ENCODE measurements at places on chromosomes 5 and 9.

- no peak for DNase-seq
Measured at GRCh38 chr5:132646583-132647266, 11.2 kb upstream of the IL13 start.

DNA sequence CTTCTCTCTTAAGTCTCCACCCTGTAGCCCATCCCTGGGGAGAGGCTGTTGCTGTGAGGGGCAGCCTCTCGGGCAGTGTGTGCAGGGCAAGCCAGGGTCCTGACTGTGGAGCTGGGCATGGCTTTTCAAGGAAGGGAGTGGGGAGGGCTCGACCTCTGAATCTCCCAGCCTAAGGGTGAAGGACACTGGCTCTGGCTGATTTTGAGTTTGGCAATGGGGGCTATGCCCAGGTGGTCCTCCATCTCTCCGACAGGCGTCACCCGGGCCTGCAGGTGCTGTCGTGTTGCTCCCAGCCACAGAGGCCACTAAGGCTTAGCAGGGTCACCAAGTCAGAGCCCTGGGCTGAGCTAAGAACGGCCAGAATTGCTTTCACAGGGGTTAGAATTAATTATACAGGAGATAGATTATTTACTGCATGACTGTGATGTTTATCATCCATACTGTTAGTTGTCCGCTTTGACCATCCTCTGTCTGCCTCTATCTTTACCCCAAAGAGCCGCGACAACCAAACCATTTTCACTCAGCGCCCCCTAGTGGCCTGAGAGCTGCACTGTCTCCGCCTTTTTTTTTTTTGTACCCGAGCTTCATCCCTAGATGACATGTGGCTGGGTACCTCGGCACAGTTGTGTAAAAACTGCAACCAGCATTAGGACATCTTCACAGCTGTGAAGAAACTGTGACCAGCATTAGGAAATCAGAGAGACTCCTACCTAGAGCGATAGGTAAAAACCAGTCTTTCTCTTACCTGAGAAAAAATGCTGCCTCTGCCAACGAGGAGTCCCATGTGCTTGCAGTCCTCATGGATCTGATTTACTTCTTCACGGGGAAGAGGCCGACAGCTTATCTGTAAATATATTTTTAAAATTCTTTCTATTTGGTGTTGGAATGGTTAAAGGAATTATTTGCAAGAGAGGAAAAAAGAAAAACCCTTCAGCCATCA is 44.5 kb downstream of the AGXT2 start:
- DNase-seq, result peak; percentile 64

DNA sequence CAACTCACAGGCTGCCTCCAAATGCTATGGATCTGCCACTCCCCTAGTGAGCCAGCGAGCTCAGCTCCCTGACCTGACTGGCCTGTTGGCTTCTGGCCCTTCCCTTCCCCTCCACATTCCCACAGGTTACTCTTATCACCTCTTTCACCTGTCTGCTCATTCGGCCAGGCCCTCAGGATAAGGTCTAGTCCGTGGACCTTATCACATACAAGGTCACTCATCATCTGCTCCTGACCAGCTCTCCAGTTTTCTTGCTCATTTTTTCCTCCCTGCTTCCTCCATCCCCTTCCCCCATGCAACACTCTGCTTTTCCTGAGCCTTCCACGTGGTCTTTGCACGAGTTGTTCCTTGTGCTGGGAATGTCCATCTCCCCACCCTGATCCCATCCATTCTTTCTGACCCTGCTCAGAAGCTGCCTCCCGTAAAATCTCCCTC is 25.9 kb upstream of the NDST1 start:
- no peak for DNase-seq

DNA sequence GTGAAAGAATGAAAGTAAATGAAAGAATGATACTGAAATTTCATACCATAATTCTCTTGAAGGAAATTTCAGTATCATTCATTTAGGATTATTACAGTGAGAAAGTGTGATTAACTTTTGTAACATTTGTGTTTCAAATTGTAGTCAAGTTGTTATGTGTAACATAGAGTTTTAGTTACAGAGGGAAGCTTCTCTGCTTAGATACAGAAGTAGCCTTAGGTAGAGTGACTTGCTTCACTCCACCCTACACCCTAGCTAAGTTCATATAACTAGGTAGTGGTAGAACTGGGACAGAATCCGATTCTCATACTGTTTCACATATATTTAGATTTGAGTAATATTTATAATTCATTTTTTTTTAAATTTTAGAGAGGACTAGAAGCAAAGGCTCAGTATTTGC is 9.0 kb downstream of the RASA1 start:
- no peak for DNase-seq

DNA sequence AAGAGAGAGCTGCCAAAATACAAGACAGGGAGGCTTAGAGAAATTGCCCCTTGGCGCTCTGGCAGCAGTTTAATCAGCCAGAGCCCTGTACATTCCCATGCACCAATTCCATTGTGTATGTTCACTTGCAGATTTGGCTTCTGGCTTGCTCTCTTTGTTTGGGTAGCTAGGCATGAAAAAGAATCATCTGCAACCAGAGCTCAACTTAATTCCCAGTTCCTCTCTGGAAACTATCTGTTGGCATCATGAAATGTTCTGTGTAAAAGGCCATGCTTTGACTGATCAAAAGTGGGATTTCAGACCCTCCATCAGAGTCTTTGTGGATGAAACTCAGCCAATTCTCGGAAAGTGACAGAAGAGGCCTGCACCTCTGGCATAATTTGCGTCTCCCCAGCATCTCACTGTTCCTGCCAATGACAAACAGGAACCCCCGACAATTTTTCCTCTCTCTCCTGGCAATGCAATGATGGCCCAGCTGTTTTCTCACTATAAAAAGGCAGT is 53.8 kb upstream of the RAD23B start:
- DNase-seq, result no peak

DNA sequence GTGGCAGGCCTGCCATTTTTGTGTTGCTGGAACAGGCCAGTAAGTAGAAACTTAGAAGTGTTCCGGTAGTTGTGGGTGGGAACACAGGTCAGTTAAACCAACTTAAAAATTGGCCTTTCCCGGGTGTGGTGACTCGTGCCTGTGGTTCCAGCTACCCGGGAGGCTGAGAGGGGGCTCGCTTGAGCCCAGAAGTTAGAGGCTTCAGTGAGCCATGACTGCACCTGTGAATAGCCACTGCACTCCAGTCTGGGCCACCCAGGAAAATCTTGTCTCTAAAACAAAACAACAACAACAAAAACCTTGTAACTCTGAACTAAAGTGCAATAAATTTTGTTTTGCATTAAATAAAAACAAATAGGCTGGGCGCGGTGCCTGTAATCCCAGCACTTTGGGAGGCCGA is 1.4 kb upstream of the NHP2 start:
- DNase-seq, result no peak

GRCh38 chr9:118554987-118555386 is 814.2 kb downstream of the BRINP1 start:
- no peak for DNase-seq

- DNase-seq, result no peak
Measured at GRCh38 chr5:1915316-1915715, 32.6 kb upstream of the IRX4 start.

DNA sequence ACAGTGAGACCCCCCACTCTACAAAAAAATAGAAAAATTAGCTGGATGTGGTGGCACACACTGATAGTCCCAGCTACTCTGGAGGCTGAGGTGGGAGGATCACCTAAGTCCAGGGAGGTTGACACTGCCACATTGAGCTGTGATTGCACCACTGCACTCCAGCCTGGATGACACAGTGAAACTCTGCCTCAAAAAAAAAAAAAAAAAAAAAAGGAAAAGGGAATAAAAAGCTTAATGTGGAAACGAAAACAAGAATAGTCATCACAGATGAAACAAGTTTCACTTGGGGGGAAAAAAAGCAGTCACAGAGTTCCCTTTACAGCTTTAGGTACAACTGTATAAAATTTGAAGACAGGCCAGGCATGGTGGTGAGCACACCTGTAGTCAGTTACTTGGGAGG is 84.2 kb downstream of the FNBP1 start:
- no peak for DNase-seq

- no peak for DNase-seq
Measured at GRCh38 chr5:61000887-61001286, 55.9 kb downstream of the NDUFAF2 start.

GRCh38 chr5:171221916-171222315 is 87.1 kb upstream of the TLX3 start:
- DNase-seq, result no peak

GRCh38 chr9:120902569-120903535 is 23.7 kb downstream of the TRAF1 start:
- no peak for DNase-seq

GRCh38 chr9:94166976-94167346 is 82.7 kb downstream of the PTPDC1 start:
- no peak for DNase-seq

GRCh38 chr9:135163023-135163780 is 75.7 kb downstream of the OLFM1 start:
- DNase-seq, result no peak

GRCh38 chr5:158267228-158267627 is 408.3 kb upstream of the CLINT1 start:
- no peak for DNase-seq

DNA sequence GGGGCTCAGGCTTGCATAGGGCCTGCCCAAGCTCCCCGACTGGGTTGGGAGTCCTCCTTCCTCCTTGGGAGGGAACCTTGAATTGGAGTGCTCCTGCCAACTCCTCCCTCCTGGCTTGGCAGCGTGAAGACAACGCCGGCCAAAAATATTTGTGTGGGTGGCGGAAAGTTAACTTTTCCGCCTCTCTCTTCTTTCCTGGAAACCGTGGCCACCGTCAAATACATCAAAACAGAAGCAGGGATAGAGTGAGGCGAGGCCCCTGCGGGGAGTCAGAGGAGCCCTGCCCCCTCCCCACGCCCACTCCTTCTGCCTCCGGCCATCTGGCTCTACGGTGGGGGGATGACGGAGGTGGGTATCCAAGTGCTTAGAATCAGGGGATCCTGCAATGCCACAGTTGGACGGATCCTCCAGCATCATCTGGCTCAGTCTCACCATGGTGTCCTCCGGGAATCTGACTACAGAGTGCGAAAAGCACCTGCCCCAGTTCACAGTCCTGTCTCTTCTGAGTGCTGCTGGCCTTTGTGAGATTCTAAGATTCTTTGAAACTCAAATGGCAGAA is 25.2 kb upstream of the SYNPO start:
- no peak for DNase-seq

- DNase-seq, result no peak
Measured at GRCh38 chr5:1247811-1248210, 22.6 kb downstream of the SLC6A18 start.

DNA sequence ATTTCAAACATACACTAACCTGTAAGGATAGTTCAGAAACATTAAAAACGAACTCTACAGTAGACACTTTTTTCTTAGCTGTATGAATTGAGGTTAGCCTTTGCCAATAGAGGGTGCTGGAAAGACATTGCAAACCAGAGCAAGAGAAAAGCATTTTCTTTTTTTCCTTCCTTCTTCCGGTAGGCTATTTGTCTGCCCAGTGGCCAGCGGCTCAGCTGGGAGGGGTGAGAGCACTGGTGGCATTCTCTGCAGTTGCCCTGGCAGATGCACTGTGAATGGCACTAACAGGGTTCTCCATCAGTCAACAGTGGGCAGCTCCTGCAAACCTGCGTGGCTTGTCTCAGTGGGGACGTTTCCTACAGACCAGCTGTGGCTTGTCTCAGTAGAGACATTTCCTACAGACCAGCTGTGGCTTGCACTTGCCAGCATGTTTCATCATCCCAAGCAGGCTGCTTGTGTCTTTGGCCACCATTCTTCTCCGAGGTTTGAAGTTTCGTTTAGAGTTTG is 984.5 kb upstream of the CDH18 start:
- peak; percentile 26 for DNase-seq

GRCh38 chr5:16450163-16450562 is 15.4 kb downstream of the ZNF622 start:
- DNase-seq, result no peak

DNA sequence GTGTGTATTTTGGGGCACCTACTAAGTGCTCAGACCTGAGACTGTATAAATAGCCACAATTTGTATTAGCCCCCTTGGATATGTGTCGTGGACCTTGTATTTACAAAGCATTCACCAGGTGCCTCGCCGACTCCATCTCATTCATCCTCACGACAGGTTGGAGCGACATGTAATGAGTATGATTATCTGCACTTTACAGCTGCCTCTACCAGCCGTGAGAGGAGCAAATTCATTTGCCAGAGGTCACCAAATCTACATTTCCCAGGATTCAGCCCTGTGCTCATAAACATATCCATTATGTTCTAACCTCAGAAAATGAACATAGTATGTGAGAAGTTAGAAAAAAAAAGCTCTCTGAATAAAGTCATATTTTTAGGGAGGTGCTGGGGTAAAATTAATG is 167.4 kb downstream of the ZDHHC21 start:
- DNase-seq, result no peak

GRCh38 chr5:40605295-40605958 is 74.3 kb upstream of the PTGER4 start:
- DNase-seq, result peak; percentile 82

DNA sequence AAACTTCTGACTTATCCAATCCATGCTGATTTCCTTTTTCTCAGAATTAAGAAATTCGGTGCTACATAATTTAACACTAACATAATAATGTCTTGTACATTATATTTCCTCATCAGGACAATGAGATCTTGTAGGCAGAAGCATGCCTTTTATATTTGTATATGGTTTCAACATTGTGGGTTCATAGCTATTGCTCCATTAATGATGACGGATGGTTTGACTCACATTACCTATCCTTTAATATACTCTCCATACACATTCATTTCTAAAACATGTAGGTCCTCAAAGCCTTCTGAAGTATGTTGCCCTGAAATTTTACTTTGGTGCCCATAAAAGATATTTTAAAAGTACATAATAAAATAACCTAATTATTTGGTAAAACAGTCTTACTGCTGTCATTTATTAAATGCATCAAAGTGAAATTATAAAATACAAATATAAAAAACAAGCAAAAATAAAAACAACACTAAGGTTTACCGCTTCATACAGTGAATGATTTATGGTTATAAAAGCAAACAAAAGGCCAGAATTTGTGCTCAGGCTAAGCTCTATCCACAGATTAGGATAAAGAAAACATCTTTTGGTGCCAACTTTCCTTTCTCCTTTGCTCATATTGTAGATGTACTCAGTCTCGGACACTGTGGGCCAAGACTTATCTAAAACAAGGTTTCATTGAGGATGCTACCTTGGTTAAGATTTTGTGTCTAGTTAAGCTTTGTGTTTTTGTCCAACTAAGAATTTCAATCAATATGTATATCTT is 61.2 kb upstream of the GCNT4 start:
- DNase-seq, result no peak

- no peak for DNase-seq
Measured at GRCh38 chr5:96157077-96157780, 195.6 kb upstream of the ELL2 start.

- no peak for DNase-seq
Measured at GRCh38 chr9:17829812-17830385, 251.0 kb downstream of the SH3GL2 start.

DNA sequence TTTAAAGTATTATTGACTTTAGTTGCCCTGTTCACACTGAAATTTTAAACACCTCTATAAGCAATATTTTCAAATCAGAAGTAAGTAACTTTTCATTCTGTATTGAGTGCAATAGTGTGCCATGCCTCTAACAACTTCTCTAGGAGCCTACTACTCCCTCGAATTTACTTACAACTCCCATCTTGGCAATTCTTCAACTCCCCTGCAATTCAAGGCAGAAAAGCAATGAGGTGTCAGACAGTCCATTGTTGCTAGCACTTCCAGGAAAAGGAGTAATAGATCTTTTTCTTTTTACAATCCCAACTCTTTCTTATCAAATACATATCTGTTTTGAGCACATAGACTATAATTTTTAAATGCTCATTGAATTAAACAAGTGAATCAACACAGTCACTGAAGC is 222.7 kb upstream of the PUM3 start:
- no peak for DNase-seq
